Anterior cingulate cortex (tissue), 58 donors: ENCODE measurements at places on chromosomes 7 and 10.

GRCh38 chr7:132805766-132806165 lies 229.5 kb upstream of the PLXNA4 start:
- no peak for DNase-seq

DNA sequence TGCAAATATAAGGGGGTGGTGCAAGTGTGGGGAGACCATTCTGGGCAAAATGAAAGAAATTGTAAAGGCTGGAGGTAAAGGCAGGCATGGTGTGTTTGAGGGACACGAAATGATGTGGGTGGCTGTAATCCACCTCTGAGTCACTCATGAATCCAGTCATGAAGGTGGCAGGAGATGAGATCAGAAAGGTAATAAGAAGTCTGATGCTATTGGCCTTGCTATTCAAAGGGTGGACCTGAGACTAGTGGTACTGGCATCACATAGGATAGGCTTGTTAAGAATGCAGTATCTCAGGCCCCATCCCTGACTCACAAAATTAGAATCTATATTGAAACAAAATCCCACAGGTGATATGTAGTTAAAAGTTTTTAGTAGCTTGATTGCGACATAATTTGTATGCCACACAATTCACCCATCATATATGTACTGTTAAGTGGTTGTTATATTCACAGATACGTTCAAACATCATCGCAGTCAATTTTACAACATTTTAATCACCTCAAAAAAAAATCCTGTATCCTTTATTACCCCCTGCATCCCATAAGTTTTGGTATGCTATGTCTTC lies 85.6 kb downstream of the ST8SIA6 start:
- DNase-seq, result no peak

- no peak for DNase-seq
Measured at GRCh38 chr10:118971876-118972275, 57.6 kb upstream of the NANOS1 start.

DNA sequence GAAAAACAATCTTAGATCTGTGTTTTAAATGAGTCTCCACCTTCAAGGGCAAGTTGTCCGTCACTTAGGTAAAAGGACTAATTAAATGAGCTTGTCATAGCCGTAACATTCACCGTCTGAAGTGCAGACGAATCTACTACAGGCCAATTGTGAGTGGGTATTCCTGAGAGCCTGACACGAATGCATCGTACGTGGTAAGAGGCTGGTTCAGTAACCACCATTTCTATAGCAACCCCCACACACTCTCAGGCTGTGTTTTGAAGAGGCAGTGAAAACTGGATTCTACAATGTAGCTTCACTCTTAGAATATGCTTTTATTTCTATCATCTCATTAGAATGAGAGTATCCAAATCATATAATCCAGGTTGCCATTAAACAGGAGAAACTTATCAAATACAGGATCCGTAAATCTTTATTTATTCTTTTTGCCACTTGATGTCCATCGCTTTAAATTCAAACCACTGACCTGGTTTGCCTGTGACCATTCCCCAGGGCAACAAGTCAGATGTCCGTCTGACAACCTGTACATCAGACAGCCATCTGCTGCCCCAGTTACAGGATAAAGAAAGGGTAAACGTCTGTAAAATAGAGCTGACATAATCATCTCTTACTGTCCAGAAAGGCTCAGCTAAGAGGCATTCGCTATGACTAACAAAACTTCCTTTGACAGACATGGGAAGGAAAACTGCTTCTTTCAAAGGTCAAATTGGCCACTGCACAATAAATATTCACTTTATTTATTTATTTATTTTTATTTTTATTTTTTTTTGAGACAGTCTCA lies 70.3 kb upstream of the NMT2 start:
- no peak for DNase-seq

GRCh38 chr7:133152875-133153274 lies 71.0 kb upstream of the CHCHD3 start:
- no peak for DNase-seq

- DNase-seq, result no peak
Measured at GRCh38 chr7:107937531-107937930, 46.5 kb downstream of the DLD start.

- no peak for DNase-seq
Measured at GRCh38 chr7:139753693-139754111, 24.1 kb downstream of the HIPK2 start.

DNA sequence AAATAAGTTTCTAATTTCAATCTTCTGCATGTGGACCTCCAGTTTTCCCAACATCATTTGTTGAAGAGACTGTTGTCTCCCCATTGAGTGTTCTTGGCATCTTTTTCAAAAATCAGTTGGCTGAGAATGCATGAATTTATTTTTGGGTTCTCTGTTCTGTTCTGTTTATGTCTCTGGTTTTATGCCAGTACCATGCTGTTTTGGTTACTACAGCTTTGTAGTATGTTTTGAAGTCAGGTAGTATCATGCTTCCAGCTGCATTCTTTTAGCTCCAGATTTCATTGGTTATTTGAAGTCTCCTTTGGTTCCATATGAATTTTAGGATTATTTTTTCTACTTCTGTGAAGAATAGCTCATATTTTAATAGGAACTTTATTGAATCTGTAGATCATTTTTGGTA lies 21.2 kb upstream of the SFTPD start:
- no peak for DNase-seq

DNA sequence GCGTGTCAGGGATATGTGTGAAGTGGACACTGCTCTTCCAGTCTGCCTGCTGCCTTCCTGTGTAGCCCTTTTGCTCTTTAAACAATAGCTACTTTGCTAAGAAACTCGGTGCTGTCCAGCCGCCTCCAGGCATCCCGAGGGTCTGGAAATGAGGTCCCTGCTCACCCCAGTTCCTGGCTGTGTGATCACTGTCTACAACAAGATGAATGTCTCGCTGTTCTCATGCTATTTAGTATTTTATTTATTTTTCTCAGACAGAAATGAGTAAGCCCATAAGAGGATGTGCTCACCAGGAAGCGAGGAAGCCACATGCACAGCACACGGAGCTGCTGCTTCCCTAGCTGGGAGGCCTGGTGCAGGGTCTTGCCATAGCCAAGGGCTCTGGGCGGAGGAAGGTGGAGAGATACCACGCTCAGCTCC lies 167.0 kb upstream of the PITRM1 start:
- DNase-seq, result no peak

DNA sequence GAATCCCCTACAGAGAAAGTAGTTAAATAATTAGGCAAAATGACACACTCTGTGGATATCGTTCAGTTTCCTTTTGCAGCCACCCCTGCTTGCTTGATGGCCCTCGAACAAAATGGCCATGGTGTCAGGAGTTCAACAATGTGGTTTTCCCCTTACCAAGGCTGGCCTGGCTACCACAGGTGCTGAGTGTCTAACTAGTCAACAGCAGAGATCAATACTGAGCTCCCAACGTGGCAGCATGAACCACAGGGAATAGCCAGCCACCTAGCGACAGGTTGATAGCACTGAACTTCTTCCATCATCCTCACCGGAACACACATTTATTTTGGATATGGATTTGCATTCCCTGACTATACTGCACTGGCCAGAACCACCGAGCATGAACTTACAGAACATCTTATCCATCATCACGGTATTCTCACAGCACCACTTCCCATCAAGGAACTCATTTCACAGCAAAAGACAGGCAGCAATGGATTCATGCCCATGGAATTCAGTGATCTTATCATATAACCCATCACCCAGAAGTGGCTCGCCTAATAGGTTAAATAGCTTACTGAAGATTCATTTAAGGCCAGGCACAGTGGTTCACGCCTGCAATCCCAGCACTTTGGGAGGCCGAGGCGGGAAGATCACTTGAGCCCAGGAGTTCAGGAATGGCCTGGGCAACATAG lies 6.3 kb downstream of the C10orf67 start:
- no peak for DNase-seq

GRCh38 chr10:63504145-63504881 lies 16.9 kb upstream of the REEP3 start:
- DNase-seq, result no peak

GRCh38 chr10:112282086-112282485 lies 1.1 kb upstream of the TECTB start:
- no peak for DNase-seq

- no peak for DNase-seq
Measured at GRCh38 chr7:43791665-43792064, 33.2 kb downstream of the BLVRA start.

DNA sequence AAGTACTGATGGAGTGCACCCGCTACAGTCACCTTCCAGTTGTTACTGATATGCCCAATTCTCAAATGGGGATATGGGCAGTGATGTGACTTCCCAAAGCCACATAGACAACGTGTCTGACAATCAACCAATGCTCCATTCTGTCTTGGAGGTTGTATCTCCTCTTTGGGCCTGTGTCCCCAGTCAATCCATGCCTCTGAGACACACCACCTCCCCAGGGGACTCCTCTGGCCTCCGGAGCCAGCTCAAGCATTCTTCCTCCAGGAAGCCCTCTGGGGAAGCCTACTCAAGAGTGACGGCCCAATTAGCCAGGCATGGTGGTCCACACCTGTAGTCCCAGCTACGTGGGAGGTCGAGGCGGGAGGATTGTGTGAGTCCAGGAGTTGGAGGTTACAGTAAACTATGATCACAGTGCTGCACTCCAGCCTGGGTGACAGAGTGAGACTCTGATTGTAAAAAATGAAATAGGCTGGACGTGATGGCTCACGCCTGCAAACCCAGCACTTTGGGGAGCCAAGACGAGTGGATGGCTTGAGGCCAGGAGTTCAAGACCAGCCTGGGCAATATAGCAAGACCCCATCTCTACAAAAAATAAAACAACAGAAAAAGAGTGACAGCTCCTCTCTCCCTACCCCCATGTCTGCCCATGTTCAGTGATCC lies 99.5 kb upstream of the TNRC18 start:
- DNase-seq, result no peak

- DNase-seq, result no peak
Measured at GRCh38 chr7:1621718-1622117, 48.4 kb upstream of the ELFN1 start.

- no peak for DNase-seq
Measured at GRCh38 chr10:23657677-23658076, 218.8 kb downstream of the OTUD1 start.

- DNase-seq, result no peak
Measured at GRCh38 chr7:104900525-104901239, 113.3 kb upstream of the KMT2E start.

- DNase-seq, result no peak
Measured at GRCh38 chr7:30708983-30709382, 26.7 kb upstream of the CRHR2 start.

GRCh38 chr7:94307399-94308048 lies 87.2 kb upstream of the COL1A2 start:
- no peak for DNase-seq

DNA sequence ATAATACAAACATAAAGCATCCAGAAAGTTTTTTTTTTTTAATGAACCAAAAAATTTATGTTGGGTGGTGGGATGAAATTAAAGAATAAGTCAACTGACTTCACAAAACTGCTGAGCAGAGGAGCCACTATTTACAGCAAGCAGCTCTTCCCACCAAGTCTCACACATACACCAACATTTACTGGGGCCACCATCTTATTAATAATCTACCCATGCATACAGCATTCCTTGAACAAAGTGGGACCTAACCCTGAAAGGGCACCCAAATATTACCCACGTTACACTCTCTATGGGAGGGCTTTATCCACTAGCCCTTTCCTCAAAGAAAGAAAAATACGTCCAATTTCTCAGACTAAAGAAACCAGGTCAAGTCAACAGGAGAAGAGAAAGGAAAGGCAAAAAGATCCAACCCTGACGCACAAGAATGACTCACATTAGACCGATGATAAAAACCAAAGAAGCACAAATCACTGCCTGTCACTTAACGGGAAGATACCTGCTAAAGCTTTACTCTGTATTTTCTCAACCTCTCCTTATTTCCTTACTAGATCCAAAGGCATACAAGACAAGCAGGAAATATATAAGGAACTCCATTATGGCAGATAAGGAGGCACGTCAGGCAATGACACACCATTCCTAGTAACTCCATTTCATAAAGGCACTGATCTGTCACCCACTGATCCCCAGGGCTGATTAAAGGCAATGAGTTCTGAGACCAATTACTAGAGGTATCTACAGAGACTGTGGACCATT lies 141.8 kb upstream of the ASAH2 start:
- no peak for DNase-seq

GRCh38 chr10:74190494-74190893 lies 39.5 kb downstream of the ADK start:
- DNase-seq, result no peak

DNA sequence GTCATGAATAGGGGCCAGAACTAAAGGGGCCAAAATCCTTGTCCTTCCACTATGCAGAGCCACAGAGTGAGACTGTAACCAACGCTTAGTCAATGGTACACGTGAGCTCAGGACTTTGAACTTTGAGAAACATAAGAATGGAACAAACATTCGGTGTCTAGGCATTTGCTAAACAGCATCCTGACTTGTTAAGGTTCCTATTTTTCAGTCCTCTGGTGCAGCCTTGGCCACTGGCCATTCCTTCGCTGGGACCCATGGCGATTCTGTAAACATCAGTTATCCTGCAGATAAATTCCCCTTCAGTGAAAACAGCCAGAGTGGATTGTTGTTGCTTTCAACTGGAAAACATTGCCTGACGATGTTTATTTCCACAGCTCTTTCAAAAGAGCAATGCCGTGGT lies 266.8 kb downstream of the SORCS1 start:
- DNase-seq, result no peak

GRCh38 chr10:121599947-121600346 lies 1.7 kb upstream of the FGFR2 start:
- no peak for DNase-seq

DNA sequence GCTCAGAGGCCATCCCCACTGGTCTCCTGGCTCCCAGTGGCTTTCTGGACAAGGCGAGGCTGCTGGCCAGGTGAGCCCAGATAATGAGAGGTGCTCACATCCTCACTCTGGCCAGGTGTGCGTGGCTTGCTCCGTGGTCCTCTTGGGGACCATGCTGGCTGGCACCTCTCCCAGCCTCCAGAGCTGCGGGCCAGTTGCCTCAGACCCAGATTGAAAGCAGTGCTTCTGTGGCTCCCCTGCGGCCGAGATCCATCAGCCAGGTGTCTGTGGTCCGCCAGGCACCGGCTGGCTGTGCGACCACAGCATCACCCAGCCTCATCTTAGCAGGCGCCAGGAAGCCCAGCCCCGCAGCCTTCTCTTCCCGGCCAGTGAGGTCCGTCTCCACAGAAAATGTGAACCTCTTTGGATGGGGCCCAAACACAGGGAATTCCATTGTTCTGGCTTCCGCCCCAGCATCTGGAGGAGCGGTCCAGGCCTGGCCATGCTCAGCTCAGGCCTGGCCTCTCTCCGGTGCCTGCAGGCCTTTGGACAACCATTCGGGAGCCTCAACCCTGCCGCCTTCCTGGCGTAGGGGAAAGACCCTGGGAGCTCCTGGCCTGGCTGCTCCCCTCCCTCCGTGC lies 5.2 kb upstream of the TTYH3 start:
- DNase-seq, result no peak

GRCh38 chr10:12729885-12730284 lies 271.6 kb downstream of the CCDC3 start:
- DNase-seq, result no peak

- DNase-seq, result no peak
Measured at GRCh38 chr10:102801496-102801895, 35.7 kb downstream of the CYP17A1 start.
